Astrocyte (in vitro differentiated cells and primary cell): ENCODE measurements at places on chromosomes 1 and 21. TPM values are rescaled to one million over a fixed set of nuclear protein-coding genes. Genes with fewer than 3 reads are reported as not detected.

GSTM3 gene
- total RNA-seq = 25.4 and 26.1 TPM in 2 replicates

PCSK9 gene
- 0.53 and 1.4 TPM in 2 replicates for total RNA-seq

SMYD2 gene
- 33.7 and 38.6 TPM in 2 replicates for total RNA-seq

CD1B gene
- total RNA-seq = not detected in 2 replicates

NRIP1 gene
- total RNA-seq = 46.7 and 55.5 TPM in 2 replicates

OVAAL gene
- total RNA-seq = not detected in 2 replicates

FCRLA gene
- total RNA-seq = 0.38 and 0.45 TPM in 2 replicates

OR2L13 gene
- total RNA-seq = not detected in 2 replicates

DNA sequence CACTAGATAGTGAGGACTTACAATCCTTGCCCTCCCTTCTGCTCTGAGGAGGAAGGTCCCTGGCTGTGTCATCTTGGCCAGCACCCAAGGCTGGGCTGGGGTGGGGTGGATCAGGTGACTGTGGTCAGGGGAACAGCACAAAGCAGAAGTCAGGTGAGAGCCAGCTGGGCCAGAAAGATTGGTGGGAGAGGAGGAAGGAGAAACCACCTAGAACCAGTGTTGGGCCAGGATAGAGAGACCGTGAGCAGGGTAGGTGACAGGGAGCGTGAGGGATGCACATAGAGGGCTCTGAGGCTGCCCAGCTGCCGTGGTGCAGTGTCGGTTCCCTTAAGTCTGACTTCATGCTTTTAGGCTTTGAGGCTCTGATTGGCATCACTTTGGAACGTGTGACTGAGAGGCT, 22.7 kb downstream of the NCF2 start:
- no peak overlapping the region for H3K4me3 ChIP-seq
- H3K27ac ChIP-seq = no peak overlapping the region
- H3K36me3 ChIP-seq = no peaks in the 10 kb centered on the region
- DNase-seq = peak; percentile 43

DNA sequence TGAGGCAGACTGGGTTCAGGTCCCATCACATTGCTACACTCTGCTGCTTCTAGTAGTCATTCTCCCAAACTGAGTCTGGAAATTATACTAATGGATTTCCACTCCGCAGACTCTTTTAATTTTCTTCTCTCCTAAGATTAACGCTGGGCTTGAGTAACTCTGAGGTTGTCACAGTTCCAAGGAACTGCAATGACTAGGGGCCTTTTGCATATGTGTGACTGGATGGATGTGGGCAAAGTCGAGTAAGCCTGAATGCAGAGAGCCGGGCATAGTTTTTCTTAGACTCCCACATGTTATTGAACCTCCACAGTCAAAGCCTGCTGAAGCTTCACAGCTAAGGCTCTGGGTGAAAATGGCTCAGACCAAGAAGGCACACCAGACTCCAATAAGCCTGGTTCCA, 160.9 kb upstream of the PROX1 start:
- H3K4me3 ChIP-seq = no peak overlapping the region
- no peaks in the 10 kb centered on the region for H3K27me3 ChIP-seq
- DNase-seq = no peak

- DNase-seq = no peak
- H3K27me3 ChIP-seq = no peaks in the 10 kb centered on the region
- H3K36me3 ChIP-seq = no peaks in the 10 kb centered on the region
- peaks cover 9% of the 10 kb centered on the region for H3K4me1 ChIP-seq
- H3K4me3 ChIP-seq = no peak overlapping the region
These were observed 13.1 kb downstream of the ZBTB7B start for GRCh38 chr1:155015527-155016230.

DNA sequence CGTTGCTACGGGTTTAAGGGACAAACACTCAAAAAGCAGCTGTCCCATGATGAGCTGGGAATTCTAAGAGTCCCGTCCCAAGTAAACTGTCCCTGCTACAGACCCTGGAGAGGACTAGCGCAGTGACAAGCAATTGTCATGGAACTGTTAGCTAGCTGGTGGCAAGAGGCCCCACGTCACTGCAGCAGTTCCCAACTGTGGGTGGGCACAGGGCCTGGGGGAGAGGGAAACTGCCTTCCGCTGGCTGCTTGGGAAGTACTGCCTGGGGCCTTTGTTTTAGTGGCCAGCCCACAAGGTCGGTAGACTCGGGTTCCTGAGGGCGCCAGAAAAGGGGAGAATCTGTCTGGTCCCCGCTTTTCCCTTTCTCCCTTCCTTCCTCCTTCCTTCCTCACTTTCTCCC, 97.4 kb downstream of the LACTBL1 start:
- H3K4me1 ChIP-seq = peaks cover 32% of the 10 kb centered on the region
- no peak overlapping the region for H3K27ac ChIP-seq
- no peak overlapping the region for H3K4me3 ChIP-seq
- H3K36me3 ChIP-seq = peaks cover 10% of the 10 kb centered on the region

DNA sequence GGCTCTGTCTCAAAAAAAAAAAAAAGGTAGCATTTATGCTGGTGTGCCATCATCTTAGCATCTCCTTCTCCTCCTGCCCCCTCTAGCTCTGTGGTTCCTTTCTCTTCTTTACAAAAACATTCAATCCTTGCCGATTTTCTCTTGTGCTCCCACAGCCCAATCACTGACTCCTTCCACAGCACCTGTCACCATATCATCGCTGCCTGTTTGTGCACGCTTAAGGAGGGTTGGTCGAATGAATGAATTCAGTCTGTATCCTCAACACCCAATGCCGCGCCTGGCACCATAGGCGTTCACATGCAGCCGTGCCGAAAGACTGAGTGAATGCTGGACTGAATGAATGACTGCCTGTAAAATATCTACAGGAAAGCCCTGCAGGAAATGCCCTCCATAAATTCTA, 7.9 kb downstream of the RNU5D-1 start:
- no peak overlapping the region for H3K4me3 ChIP-seq
- no peaks in the 10 kb centered on the region for H3K36me3 ChIP-seq
- peaks cover 3% of the 10 kb centered on the region for H3K4me1 ChIP-seq
- no peak for DNase-seq
- no peaks in the 10 kb centered on the region for H3K27me3 ChIP-seq
- H3K27ac ChIP-seq = no peak overlapping the region

DNA sequence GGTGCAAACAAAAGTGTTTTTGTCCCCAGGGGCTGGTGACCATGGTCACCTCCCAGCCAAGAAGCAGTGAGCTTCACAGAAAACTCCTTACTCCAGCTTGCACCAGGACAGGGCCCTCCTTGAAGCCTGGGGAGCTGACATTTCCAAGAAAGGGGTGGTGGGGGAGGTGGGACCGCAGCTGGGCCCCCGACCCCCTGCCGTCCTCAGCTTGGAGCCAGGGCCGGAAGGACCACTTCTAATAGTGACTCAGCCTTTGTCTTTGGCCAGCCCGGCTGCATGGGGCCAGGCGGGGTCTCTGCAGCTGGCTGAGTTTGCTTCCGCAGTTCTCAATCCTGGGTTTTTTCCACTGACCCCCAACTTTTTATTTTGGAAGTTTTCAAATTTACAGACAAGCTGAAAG, 136.5 kb upstream of the POU3F1 start:
- H3K36me3 ChIP-seq = no peaks in the 10 kb centered on the region
- no peaks in the 10 kb centered on the region for H3K27me3 ChIP-seq
- no peak overlapping the region for H3K27ac ChIP-seq
- H3K4me1 ChIP-seq = peaks cover 8% of the 10 kb centered on the region
- H3K4me3 ChIP-seq = no peak overlapping the region
- no peak for DNase-seq

GRCh38 chr1:101797722-101798121, 199.0 kb downstream of the OLFM3 start:
- no peak overlapping the region for H3K4me3 ChIP-seq
- H3K36me3 ChIP-seq = no peaks in the 10 kb centered on the region
- DNase-seq = no peak
- no peaks in the 10 kb centered on the region for H3K27me3 ChIP-seq

DNA sequence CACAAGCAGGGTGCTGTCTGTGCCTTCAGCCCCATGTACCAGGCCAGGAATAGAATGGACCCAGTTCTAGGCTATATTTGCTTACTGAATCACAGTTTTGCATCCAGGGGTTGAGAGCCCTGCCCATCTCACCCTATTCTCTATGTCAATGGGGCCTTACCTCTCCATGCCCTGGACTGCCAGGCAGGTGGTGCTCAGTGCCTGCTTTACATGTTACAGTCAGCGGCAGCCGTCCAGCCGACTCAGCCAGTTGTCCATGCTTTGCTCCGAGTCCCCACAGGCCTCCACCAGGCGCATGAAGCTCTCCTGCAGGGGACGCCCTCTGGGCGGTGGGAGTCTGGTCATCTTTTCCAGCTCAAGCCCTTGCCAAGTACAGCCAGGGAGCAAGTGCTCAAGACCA, 12.2 kb upstream of the FAM167B start:
- DNase-seq = no peak
- H3K27ac ChIP-seq = peak overlapping the region; percentile 91
- H3K27me3 ChIP-seq = no peaks in the 10 kb centered on the region
- H3K4me1 ChIP-seq = peaks cover 12% of the 10 kb centered on the region

DNA sequence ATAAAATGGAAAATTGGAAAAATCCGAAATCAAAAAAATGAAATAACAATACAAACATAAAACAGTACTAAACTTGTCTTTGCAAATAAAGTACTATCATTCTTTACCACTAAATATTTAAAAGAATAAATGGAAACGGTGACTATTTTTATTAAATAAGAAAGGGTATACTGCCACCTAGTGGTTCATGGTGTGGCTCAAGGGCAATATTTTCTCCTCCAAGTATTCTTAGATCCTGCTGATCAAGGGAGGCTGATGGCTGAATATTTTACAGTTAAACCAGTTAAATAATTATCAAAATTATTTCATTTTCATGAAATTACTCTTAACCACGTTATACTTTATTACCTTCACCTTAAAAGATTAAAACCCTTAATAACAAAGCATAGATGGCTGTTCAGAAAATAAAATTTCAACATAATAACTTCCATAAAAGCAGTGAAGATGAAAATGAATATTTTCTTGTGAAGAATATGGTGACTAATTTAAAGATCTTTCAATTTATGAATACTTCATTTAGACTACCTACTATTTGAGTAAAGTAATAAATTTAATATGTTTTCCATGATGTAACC, 1793.9 kb downstream of the NCAM2 start:
- peak; percentile 3 for DNase-seq
- H3K4me1 ChIP-seq = no peaks in the 10 kb centered on the region
- no peaks in the 10 kb centered on the region for H3K36me3 ChIP-seq
- no peak overlapping the region for H3K27ac ChIP-seq
- no peak overlapping the region for H3K4me3 ChIP-seq

- peaks cover 8% of the 10 kb centered on the region for H3K4me1 ChIP-seq
- peak overlapping the region; percentile 10 for H3K27ac ChIP-seq
- no peak for DNase-seq
- H3K36me3 ChIP-seq = no peaks in the 10 kb centered on the region
- no peak overlapping the region for H3K4me3 ChIP-seq
- no peaks in the 10 kb centered on the region for H3K27me3 ChIP-seq
These were observed 23.1 kb downstream of the KIAA0040 start for GRCh38 chr1:175169286-175170018.

- H3K36me3 ChIP-seq = no peaks in the 10 kb centered on the region
- H3K4me3 ChIP-seq = no peak overlapping the region
- peaks cover 7% of the 10 kb centered on the region for H3K4me1 ChIP-seq
- H3K27me3 ChIP-seq = no peaks in the 10 kb centered on the region
- peak; percentile 69 for DNase-seq
These were observed 101.2 kb downstream of the AKT3 start for GRCh38 chr1:243748706-243749283.

DNA sequence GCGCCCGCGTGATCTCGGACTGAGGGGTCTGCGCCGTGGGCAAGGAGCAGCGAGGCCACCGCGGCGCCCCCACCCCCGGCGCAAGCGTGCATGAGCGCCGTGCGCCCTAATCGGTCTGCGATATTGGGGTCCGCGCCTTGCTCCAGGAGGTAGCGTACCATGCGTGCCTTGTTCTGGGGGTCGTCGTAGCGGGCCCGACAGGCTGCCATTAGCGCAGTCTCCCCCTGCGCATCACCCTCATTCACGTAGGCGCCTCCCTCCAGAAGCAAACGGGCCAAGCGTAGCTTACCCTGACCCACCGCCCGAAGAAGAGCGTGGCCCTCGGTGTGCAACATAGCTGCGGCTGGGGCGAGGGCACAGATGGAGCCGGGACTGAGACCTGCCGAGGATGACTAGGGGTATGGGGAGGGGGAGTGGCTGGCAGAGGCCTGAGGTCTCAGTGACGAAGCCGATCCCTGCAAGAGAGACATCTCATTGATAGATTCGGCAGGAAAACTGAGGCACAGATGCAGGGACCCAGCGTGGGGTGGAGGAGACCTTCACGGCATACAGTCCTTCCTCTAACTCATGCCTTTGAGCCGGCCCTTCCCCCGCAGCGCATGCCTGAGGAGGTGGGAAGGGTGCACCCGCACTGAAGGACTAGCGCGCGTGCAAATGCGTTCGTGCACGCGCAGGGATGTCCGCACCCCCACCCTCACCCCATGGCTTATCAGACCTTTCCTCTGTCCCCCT, 2.8 kb downstream of the ANKRD34A start:
- H3K4me1 ChIP-seq = peaks cover 40% of the 10 kb centered on the region
- H3K27me3 ChIP-seq = no peaks in the 10 kb centered on the region
- peak overlapping the region; percentile 9 for H3K27ac ChIP-seq
- H3K4me3 ChIP-seq = peak overlapping the region; percentile 71
- no peak for DNase-seq
- no peaks in the 10 kb centered on the region for H3K36me3 ChIP-seq
